SW480 (cell line): ENCODE measurements at places on chromosomes 6 and 20.

- no peak for DNase-seq
Observed at GRCh38 chr20:37375227-37375626, 29.3 kb downstream of the SRC start.

DNA sequence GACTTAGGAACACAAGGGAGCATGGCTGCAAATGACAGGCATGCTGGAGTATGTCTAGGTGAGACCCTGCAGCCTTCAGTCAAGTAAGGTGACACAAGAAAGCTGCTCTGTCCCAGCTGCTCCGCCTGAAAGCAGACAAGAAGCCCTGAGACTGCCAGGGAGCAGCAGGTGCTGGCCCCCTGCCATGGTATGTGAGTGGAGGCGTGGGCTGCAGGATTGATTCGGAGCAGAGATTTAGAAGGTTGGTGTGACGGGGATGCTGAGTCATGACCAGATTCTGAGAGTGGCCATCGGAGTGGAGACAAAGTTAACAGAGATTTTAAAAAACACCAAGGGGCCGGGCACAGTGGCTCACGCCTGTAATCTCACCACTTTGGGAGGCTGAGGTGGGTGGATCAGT is 17.8 kb downstream of the LRP11 start:
- DNase-seq: no peak

DNA sequence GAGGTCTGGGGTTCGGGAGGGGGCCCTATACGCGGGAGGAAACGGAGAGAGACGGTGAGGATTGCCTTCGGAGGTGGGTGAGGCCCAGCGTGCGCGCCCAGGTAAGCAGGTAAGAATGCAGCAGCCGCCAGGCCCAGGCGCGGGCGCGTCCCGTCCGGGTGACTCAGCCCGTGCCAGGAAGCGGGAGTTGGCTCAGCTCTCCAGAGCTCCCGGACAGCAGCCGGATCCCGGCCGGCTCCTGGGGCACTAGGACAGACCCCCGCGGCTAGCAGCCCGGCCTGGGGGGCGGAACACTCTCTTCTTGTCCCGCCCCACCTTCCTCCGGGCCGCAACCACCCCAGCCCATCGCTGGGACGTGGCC is 1.5 kb upstream of the MDFI start:
- peak; percentile 84 for DNase-seq

GRCh38 chr6:166927240-166927934 is 29.0 kb downstream of the RNASET2 start:
- DNase-seq: no peak

DNA sequence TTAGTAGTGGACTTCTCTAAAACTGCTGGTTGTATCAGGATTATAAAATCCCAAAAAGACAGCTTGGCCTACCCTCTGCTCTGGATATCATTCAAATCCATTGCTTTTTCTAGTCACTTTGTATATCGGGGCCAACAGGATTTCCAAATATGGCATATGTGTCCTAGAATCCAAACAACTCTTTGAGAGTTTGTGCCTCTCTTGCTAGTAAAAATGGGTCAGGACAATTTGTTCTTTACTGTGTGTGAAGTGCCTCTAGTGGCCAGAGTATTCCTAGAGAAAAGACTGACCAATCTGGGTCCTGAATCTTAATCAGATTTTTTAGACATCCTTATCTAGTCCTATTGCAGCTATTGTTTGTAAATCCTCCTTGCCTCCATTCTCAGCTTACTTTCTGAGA is 33.5 kb upstream of the MANEA start:
- no peak for DNase-seq

DNA sequence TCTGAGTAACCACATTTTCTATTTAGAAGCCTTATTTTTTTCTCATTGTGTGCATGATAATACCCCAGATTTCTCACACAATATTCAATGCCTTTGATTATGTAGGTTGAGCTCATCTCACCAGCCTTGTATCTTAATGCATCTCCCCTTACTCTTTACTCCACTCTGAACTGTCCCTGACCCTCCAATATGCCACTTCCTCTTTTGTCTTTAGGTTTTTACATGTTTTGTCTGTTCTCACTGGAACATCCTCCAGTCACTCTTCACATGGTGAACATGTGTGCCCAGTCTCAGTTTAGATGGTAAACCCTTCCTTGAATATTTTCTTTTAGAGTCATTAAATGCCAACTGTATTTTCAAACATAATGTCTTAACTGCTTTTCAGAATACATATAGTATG is 392.9 kb upstream of the IMPG1 start:
- DNase-seq: no peak

- no peak for DNase-seq
Observed at GRCh38 chr20:48687117-48687800, 140.5 kb downstream of the PREX1 start.

GRCh38 chr6:138063726-138064125 is 43.5 kb downstream of the PERP start:
- no peak for DNase-seq

DNA sequence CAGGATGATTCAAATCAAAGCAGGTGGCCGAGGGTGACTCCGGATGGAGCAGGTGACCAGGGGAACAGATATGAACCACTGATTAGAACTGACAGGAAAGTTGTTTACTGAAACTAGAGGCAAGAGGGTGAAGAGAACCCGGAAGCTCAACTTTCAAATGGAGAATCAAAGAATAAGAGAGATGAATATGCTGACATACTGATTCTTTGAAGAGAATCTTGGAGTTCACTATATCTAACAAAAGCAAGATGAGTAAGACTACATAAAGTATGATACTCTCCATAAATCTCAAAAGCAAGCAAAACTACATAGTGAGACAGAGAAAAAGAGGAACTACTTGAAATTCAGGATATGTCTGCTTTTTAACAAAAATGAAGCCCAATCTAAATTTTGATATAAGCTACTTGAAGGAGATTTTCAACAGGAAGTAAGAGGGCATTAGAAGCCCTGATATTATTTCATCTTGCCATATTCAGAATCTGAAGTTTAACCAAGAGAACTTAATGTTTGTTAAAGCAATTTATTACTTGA is 4.0 kb upstream of the UBD start:
- peak; percentile 18 for DNase-seq

DNA sequence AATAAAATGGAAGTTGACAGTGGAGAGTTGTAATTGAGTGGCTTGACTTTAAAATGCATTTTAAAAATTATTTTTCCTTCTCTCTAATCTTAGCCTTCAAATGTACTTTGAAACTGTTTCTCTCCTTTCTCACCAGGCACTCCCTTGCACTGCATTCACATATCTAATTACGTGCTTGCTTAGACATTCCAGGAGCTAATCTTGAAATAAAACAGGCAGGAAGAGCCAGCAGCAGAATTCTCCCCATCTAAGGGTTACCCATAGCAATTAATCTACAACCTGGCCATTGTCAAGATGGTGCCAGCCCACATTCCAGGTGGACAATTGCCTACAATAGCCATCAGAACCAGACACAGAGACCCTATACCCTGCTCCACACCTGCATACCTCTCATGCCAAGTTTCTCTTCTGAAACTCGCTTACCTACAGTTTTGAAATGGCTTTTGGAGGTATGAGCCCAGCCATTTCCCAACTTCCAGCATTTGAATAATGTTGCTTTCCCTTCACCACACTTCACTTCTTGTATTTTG is 167.6 kb upstream of the GJE1 start:
- DNase-seq: no peak

GRCh38 chr6:29131691-29132090 is 23.8 kb downstream of the OR2J3 start:
- DNase-seq: no peak

DNA sequence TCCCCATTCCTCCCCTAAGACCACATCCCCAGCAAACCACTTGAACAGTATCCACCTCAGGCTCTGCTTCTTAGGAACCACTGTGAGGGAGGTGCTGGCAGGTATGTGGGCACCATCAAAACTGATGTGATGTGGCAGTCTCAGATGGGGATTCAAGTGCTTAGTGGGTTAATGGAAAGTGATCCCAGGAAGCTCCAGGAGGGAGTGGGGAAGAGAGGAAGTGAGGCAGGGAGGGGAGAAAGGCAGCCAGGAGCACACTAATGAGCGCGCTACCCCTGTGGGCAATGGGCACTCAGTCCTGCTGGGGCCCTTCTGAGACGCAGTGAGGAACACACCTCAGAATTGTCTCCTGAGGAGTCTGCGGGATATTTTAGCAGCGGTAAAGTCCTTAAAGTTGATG is 263.1 kb upstream of the MOCS1 start:
- DNase-seq: no peak

DNA sequence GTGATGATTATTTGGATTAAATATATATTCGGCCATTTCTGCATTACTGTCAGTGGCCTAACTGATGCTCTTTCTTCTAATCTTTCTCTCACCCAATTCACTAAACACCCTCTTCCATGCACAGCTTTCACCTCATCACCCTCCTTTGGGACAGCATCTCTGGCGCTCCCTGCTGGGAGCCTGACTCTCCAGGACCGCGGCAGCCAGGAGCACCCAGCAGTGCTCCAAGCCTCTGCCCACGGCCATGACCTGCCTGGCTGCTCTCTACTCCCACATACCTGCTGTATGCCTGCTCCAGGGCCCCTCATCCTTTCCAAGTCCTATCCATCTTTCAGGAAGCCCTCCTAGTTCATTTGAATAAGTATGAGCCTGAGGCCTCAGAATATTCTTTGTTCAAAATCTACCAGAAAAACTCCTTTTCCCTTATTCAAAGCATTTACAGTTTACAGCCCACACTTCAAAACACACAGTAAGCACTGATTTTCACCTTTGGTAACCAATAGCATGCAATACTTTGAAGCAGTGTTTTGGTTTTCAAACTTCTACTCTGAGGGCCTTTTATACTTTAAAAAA is 15.2 kb downstream of the CTCFL start:
- peak; percentile 65 for DNase-seq

GRCh38 chr6:28543651-28544610 is 18.2 kb downstream of the GPX5 start:
- DNase-seq: no peak

DNA sequence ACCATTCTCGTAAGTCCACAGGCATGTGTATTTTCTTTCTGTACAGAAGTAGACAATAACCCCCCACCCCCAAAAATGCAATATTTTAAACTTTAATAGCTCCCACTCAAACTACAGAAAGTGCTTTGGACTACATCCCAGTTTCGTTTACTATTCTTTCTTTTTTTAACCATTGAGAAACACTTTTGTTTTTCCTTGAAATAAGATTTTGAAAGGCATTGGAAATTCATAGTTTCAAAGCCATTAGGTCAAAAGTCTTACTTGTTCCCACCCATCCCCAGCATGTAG is 140.0 kb downstream of the KIF16B start:
- DNase-seq: no peak

DNA sequence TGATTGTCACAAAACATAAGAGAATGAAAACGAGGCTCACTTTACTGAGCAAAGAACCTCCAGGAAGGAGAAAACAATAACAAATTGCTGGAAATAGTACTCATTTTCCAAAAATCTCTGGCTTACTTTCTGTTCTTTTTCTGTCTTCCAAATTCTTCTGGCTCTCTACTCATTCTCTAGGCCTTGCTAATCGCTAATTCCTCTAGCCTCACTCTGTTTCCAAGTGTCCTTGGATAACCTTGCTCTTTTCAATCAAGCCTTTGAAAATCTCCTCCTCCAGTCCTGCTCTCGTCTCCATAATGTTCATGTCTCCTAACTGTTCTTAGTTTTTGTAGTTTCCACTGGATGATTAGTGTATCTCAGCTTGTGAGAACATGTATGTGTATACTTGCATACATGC is 96.2 kb upstream of the MAP7 start:
- DNase-seq: no peak

GRCh38 chr20:38728911-38729642 is 4.8 kb downstream of the SLC32A1 start:
- DNase-seq: no peak

DNA sequence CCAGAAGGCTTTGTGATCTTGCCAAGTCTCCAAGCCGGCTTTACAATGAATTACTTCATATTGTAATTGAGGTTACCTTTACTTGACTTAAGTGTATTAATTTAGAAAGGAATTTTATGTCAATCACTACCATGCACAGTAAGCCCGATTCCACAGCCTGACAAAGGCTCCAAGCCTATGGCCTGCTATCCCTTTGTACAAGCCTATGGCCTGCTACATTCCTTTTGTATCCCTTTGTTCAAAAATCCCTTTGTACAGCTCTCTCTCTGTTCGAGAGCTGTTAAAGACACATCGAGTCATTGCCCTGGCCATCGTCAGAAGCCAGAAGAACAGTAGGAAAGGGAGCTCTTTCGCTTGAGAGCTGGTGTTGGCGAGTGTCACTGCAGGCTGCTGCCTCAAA is 2.7 kb upstream of the EDN3 start:
- no peak for DNase-seq

- peak; percentile 11 for DNase-seq
Observed at GRCh38 chr6:24951811-24952299, 16.1 kb upstream of the RIPOR2 start.

DNA sequence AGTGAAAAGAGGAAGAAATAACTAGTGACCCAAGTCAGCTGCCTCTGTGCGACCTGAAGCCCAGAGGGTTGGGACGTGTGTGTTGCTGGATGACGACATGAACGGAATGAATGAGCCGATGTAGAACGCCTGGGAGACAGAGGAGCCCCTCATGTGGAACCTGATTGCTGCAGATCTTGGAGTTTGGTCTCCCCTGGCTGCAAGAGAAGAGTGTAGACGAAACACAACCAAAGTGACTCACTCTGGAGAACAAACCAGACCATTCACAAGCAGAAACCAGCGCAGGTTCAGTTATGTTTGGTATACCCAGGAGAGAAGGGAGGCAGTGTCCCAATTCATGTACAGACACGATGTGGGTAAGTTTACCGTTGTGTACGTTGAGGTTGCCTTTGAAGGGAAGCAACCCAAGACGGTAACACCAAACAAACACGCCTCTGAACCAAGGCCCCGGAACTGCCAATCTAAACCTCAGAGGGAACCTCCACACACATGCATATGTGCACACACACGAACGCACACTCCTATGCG is 265.9 kb downstream of the BMP7 start:
- DNase-seq: no peak

DNA sequence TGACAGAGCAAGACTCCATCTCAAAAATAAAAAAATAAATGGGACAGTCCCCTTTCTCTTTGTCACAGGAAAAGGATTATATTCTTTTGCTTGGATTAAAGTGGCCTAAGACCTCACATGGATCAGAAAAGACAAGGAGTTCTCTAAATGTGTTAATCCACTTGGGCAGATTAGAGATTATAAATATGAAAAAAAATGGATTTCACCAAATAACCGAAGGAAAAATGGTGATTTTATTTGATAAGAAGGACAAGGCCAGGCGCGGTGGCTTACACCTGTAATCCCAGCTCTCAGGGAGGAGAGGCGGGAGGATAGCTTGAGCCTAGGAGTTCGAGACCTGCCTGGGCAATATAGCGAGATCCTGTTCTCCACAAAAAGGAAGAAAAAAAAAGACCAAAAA is 21.8 kb downstream of the SAMHD1 start:
- DNase-seq: no peak

- DNase-seq: peak; percentile 100
Observed at GRCh38 chr20:62739581-62740285, 31.1 kb downstream of the NTSR1 start.

- DNase-seq: no peak
Observed at GRCh38 chr6:104669483-104669882, 190.2 kb downstream of the HACE1 start.

GRCh38 chr6:4668271-4669179 is 107.7 kb upstream of the CDYL start:
- no peak for DNase-seq
